ENCODE measurements at places on chromosomes 1 and 21.

- DNase-seq: no peak
Measured at GRCh38 chr1:110756506-110756905, 81.8 kb upstream of the KCNA3 start.

DNA sequence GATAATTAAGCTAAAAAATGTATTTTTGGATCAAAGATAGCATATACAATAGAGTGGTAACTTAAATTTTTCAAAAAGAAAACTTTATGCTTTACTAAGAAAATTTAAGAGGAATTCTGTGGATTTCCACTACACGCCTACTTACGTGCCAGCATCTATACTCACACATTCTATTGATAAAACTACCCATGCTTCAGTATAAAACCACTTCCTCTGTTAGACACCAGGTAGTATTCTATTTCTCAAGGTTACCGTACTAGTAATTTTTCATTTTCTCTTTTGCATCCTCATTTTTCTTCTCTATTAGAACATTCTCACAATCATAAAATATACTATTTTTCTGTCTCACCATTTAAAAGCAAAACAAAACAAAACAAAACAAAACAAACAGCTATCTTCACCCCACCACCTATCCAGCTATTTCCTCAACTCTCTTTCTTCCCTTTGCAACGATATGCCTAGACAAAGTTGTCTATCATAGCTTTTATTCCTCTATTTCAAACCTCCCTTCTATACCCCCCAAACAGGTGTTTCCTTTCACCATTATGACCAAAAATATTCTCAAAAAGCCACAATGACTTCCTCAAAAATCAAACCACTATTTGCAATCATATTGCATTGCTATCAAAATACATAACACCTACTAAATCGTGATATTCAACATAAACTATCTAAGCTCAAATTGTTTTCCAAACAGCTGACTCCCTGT is 1652.0 kb downstream of the MRPL39 start:
- no peak for DNase-seq

DNA sequence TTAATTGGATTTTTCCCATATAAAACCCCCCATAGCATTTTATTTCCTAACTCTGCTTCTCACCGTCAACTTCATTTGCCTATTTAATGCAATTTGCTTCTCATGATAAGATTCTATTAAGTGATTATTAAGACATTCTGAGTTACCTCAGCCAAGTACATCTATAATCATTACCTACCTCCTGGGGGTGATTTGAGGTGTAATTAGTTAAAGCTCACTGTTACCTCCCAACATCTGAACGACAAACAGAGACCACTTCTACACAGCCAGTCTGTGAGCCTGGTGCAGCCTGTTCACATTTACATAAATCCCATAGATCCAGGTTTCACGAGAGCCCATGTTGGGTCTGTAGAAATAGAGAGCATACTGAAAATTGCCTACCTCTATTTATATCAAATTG is 65.7 kb upstream of the SSX2IP start:
- DNase-seq: no peak

GRCh38 chr1:92784021-92784638 is 778 bp downstream of the EVI5 start:
- DNase-seq: no peak

DNA sequence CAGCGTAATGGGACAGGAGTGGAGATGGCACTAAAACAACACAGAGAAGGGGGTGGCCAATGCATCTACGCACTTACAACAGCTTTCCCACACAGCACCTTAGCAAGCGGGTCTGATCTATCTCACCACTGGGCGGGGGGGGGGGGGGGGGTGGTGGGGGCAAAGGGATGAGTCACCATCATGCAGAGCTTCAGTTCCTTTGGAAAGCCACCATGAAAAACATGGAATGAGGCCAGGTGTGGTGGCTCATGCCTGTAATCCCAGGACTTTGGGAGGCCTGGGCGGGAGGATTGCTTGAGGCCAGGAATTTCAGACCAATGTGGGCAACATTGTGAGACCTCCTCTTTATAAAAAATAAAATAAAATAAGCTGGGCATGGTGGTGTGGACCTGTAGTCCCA is 47.2 kb downstream of the KLHDC7A start:
- no peak for DNase-seq

- DNase-seq: no peak
Measured at GRCh38 chr1:106926803-106927582, 129.5 kb upstream of the PRMT6 start.

DNA sequence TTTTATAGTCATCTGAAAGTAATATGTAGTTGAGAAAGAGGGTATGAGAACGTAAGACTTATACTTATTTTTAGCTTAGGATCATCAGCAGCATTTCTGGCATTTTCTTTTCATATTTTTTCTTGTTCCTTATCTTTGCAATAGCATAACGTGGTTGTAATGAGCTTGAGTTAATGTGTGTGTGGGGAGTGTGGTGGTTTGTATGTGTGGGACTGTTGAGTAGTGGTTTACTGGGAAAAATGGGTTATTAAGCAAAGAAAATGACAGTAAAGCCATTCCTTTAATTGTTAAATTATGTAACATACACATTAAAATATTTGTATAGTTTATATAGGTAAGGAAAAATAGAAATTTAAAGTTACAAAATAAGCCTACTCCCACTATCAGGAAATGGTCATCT is 15.2 kb downstream of the PIP5K1A start:
- DNase-seq: no peak

- DNase-seq: no peak
Measured at GRCh38 chr1:207461649-207462048, 7.5 kb downstream of the CR2 start.

DNA sequence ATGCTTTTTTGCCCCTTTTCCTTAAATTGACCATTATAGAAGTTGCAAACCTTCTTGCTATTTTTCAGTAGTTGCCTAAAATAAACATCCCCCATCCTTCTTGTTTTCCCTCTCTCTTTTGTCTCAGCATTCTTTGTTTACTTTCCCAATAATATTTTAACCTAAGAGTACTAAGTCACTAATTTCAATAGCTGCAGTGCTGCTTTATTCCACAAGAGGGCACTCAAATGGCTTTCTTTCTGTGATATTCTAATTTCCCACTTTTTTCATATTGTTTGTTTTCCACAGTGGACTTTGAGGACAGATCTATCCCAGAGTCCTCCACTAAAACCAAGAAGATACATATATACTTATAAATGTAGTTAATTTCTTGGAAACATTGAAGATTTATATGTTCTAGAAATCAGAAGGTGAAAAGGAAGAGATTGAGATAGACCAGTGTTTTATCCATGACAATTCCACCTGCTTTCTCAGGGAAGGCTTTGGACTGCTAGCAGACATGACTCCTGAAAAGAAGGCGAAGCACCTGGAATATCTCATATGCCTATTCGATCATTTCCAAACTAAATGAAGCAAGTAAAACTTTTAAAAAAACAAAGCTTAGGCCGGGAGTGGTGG is 104.8 kb upstream of the GRIK1 start:
- DNase-seq: no peak

GRCh38 chr1:234875953-234876855 is 252.4 kb downstream of the TOMM20 start:
- peak; percentile 87 for DNase-seq

DNA sequence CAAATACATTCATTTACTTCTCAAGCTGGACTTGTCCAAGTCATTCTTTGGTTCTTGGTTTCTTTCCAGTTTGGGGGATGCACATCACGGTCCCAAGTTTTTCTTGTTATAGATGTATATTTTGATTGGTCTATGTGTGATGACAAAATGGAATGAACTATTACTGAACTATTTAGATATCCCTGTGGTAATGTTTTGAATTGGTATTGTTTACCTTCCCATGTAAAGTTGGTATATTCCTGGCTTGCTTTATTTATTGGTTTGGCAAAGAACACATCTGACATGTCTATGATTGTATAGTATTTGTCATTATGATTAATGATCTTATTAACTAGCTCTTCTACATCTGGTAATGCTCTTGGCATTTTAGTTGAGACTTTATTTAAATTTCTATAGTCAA is 22.4 kb upstream of the ZNF692 start:
- no peak for DNase-seq

DNA sequence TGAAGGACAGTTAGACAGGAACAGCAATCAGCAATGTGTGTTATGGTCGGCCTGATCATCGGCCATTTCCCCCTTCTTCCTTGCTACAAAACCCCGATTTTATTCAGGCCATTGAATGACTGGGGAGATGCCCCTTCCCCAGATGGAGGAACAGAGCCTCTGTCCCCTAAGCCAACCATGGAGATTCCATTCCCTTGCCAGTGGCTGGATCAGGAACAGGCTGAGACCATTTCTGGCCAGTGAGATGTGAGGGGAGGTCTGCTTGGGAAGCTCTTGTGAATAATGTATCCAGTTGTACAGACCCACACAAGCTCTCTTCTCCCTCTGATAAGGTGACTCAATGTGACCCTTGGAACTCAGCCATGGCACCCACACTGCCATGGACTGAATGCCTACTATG is 7.7 kb downstream of the CSRP1 start:
- DNase-seq: no peak

GRCh38 chr1:1239614-1240347 is 6.7 kb downstream of the C1QTNF12 start:
- no peak for DNase-seq

DNA sequence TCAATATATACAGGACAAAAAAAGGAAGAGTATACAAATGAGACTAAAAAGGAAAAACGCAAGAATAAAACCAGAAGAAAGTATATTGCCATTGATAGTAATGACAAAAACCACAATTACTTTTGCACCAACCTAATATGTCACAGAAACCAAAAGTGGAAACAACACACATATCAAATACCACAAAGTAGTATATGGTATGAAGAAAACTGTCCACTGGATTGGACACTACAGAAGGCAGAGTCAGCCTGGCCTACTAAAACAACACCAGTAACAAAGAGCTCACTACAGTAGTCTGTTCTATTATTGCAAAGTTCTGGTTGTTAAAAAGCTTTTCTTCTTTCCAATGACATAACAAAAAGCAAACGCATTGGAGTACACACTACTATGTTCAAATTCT is 17.7 kb downstream of the TESK2 start:
- DNase-seq: no peak

DNA sequence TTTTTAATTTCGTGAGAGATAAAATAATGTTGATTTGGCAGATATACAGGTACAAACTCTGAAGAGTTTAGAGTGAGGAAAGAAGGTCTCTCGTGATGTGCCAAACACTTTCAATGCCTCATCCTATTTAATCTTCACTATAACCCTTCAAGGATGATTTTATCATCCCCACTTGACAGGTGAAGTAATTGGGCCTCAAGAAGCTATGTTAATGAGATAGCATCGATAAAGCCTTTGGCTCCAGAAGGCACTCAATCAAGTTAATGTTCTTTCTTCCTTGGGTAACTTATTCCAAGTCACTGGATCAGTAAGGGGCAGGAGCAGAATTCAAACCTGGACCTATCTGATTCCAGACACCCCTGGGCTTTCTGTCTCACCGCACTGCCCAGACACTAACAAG is 7.2 kb downstream of the LMOD1 start:
- no peak for DNase-seq

GRCh38 chr1:210125143-210125542 is 107.5 kb upstream of the SERTAD4 start:
- no peak for DNase-seq

GRCh38 chr1:76727520-76727919 is 139.8 kb upstream of the ST6GALNAC5 start:
- DNase-seq: no peak

DNA sequence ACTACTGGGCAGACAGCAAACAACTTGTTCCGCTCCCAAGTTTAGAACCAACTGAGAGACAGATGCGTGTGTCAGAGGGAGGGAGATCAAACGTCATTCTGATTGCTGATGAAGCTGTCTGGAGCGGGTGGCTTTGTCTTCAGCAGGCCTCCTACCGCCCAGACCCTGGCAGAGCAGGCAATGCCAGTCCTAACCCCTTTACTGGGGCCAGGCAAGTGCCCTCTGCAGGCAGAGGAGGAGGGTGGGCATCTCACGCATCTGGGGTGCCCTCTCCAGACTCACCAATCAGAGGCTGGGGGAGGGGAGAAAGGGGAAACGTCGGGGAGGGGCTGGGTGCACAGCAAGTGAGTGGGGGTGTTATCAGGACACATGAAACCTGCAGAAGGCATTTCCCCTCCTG is 126.6 kb downstream of the ACTL8 start:
- no peak for DNase-seq

DNA sequence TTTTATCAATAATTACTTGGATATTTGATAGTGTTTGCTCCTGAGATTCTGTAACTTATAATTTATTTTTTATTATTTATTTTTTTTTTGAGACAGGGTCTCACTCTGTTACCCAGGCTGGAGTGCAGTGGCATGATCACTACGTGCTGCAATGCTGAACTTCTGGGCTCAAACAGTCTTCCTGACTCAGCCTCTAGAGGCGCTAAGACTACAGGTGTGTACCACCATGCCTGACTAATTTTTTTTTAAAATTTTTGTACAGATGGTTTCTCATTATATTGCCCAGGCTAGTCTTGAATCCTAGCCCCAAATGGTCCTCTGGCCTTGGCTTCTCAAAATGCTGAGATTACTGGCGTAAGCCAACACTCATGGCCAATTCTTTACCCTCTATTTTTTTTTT is 845.5 kb upstream of the ADGRL4 start:
- peak; percentile 17 for DNase-seq

DNA sequence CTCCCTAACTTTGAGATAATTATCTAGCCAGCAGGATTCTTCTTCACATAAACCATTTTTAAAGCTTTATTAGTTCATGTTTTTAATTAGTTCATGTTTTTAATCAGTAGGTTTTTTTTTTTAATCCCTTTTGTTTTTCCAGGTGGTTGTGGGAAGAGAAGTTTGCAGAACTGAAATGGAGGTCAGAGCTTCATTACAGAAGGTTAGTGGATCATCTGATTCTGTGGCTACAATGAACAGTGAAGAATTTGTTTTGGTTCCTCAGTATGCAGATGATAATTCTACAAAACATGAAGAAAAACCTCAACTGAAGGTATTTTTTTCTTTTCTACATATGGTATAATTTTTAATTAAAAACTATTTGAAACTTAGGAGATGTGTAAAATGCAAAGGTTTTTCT is 59.7 kb downstream of the RABGAP1L start:
- no peak for DNase-seq

DNA sequence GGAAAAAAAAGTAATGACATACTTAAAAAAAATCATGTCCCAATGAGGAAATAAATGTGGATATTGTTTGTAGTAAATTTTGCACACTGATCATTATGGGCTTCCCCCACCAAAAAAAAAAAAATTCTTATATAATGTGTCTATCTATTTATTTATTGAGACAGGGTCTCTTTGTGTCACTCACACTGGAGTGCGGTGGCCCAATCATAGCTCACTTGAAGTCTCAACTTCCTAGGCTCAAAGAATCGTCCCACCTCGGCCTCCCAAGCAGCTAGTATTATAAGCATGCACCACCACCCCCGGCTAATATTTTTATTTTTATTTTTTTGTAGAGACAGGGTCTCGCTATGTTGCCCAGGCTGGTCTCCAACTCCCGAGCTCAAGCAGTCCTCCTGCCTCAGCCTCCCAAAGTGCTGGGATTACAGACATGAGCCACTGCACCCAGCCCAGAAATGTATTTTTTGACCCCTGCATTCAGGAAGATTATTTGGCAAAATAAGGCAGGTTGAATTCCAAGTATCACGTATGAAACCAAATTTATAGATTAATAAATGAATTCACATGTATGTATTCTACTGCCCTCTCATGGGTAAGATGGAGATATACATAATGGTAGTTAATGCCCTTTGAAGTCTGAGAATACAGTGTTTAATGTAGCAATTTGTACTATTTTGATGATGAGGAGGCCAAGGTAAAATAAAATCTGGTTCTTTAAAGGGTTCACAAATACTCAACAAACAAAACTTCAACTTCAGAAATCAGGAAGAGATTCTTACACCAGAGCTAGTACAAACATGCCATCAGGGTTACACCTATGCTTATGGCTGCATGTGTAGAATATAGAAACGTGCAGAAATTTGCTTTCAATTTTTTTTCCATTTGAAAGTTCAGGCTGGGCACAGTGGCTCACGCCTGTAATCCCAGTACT is 1.4 kb upstream of the DENND2C start:
- DNase-seq: no peak
